NCI-H524 (cell line): ENCODE measurements at places on chromosomes 5 and 9.
A peak's percentile ranks its signal among the peaks of the same experiment; 100 is the strongest.

- no peak for DNase-seq
These were observed 295.7 kb downstream of the MED10 start for GRCh38 chr5:6082685-6083084.

DNA sequence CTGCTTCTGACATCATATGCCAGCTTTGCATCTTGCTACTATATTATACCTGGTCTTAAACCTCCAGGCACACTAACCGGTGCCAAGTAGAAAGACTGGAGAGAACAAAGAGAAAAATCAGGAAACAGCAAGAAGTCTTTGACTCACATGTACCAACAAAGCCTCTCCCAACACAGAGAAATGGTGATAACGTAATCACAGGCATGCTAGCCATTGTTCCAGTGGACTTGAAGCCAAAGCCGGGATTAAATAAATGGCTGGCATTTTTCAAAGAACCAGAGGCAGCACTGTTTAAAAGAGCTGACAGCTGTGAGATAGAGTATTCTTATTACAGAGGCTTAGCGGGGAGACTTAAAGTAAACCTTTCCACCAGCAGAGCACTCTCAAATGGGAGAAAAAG, 148.4 kb upstream of the NFIL3 start:
- peak; percentile 87 for DNase-seq

DNA sequence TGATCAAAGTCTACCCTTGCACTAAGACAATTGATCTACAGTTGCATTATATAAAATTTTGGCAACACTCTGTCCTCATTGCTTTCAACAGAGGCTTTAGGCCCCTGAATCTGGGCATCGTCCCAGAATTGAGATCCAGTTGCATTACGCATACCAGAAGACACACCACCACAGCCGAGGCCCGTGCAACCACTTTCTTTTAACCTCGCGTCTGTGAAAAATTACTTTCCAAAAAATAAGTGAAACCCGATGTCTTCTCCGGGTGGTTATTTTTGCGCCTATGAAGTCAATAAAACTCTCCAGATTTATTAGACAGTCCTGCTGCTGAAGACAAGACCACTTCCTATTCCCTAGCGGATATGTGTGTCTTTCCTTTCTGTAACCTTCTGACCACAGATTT, 52.1 kb upstream of the NFIB start:
- DNase-seq = no peak

DNA sequence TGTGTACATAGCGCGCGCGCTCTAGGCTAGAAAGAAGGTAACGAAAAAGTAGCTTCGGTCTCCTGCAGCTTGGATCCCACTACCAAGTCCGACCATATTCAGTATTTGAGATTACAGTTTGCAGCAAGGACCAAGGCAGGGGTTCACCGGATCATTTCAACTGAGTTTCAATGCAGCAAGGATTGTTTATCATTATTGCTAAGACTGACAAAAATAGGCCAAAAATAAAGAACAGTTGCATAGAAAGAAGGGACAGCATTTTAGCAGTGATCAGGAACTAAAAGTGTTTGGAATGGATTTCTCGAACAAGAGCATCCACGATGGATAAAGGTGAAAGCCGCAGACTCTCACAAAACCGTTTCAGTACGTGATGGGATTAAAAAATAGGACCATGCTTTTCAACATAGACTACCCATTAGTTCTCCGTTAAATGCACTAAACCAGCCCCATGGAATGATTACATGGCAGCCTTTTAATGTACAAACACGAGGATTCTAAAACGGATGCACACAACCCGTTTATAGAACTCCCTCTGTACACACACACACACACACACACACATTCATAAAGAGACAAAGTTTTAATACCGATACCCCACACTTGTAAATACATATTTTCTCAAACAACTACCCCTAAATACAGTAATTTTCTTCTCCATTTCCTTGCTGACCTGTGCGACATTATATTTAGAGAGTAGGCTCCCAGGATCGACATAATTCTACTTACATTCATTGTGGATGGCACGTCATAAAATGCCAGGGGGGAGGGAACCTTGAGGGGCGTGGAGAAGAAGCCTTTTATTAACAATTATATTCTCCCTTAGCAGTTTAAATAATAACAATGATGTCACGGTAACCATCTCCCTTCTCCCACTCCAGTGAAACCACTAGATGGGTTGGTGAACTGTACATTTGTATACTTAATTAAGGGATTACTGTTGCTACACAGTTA, 197.1 kb downstream of the MEF2C start:
- no peak for DNase-seq

- no peak for DNase-seq
These were observed 128.2 kb downstream of the MVB12B start for GRCh38 chr9:126454795-126455194.

GRCh38 chr9:12695474-12695873, 2.3 kb downstream of the TYRP1 start:
- DNase-seq = no peak

DNA sequence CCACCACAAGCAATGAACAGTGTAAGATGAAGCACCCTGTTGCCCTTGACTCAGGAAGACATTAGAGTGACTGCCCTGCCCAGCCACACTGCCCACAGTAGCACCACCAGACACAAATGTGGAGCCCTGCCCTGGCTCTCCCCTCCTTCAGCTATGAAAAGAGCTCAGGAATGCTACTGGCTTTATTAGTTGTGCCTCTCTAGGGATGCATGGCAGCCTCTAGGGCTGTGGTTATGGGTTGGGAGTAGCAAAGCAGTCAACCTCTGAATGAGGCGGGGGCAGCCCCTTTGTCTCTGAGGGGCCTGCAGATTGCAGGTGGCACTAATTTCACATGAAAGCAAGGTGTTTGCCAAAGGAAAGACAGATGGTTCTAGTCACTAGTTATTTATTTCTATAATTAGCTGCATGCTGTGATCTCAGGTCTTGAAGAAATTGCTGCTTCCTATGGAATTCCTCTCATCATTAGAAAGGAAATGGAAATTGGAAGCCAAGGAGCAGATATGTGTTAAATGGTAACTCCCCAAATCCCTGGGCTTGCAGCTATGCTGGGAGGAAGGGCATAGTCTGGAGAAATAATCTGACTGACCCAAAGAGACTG, 259.4 kb downstream of the TLR4 start:
- DNase-seq = peak; percentile 7

- peak; percentile 51 for DNase-seq
These were observed 49.8 kb upstream of the FCN1 start for GRCh38 chr9:134967547-134967930.

DNA sequence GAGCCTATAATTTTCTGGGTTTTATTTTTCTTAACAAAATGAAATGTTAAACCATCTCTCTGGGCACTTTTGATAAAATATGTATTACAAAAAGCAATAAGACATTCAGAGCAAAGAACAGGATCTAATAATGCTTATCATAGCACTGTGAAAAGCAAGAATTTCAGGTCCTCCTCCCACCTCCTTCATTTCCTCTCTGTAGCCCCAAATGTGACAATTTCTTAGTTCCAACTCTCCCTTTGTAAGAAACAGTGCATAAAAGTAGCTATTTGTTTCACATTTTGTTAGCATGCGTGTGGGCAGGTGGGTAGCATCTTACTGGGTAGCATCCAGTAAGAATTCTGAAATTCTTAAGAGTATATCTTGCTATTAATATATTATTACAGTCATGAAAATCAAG, 130.9 kb upstream of the RASA1 start:
- no peak for DNase-seq

GRCh38 chr5:6236858-6237481, 141.4 kb downstream of the MED10 start:
- DNase-seq = no peak

GRCh38 chr5:157592594-157592993, 17.0 kb upstream of the ADAM19 start:
- no peak for DNase-seq

DNA sequence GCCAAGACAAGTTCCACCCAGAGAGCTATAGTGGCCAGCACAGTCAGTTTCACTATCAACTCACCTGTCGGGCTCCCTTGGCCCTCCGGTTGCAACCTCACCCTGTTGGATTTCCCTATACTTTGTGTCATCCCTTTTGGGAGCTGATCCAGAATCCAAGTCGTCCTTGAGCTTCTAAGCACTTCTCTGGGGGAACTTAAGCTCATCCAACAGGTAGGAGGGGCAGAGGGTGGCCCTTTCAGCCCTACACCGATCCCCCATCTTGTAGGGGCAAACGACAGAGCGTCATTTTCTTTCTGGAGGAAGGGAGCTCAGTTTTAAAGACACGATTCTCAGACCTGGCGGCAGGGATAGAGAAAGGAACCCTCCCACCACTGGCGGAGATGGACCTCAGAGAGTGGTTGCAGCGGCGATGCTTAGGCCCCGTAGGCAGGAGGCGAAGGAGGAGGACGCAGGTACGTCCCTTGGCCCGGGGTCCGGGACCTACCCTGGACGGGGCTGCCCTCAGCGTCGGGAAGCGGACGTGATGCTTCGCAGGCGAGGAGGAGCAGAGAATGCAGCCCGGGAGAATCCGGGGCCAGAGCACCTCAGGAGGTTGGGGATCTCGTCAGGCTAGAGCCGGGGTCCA, 519 bp downstream of the ZER1 start:
- no peak for DNase-seq

DNA sequence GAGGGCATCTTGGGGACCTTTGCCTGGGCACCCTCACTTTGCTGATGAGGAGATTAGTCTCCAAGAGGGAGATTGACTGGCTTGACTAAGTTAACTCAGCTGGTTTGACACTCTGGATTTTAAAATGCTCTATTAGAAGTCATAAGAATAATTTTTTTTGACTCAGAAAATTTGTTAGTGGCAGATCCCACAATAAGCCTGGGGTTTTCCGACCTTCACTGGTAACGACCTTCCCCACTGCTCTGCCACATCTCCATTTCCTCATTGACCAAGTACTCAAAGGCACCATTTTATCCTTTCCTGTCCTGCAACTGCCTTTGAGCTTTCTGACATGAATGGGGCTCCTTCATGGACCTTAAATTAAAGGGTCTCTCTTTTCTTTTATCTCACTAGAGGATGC, 67.0 kb downstream of the ARHGEF28 start:
- no peak for DNase-seq

DNA sequence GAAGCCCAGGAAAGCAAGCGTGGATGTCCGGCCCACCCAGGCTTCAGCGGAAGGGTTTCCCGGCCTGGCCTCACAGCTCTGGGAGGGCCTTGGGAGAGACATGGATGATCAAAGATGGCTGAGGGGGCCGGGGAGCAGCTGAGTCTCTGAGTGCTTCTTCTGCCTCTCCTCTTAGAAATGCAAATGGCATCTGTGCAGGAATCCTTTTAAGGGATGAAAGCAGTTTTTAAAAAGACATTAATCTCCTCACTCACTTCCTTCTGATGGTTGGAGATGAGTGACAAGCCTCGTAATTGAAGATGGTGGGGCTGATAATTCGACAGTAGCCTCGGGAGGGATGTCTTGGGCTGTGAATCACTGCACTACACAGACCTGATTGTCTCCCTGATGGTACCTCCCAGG, 24.3 kb upstream of the PITX1 start:
- no peak for DNase-seq

DNA sequence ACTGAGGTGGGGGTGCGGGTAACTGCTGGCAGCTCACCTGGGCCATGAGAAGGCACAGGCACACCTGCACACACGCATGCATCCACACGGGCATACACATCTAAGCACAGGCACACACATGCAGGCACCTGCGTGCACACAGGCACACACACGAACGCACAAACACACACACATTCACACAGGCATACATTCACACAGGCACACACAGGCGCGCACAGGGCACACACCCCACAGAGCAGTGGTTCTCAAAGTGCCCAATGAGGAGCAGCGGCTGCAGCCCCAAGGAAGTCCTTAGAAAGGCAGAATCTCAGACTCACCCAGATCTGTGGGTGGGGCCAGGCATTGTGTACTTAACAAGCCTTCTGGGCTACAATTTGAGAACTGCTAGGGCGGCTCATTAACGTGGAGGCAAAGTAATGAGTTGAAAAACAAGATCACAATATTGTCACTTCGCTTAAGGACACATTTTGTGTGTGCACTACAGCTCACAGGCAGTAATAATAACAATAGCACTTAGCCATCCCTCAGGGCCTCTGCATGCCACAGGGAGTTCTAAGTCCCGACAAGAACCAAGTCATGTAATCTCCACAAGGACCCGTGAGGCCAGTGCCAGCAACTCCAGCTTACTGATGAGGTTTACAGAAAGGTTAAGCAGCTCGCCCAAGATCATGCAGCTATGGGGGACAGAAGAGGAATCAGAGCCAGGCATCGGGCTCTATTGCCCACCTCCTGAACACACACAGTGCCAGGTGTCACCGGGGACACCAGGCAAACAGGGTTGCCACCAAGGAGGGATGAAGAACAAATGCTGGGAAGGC, 91.6 kb downstream of the ROR2 start:
- DNase-seq = no peak

GRCh38 chr9:116288658-116289057, 135.1 kb downstream of the PAPPA start:
- no peak for DNase-seq

GRCh38 chr5:171272996-171273970, 35.8 kb upstream of the TLX3 start:
- peak; percentile 22 for DNase-seq

- DNase-seq = no peak
These were observed 161.9 kb downstream of the ARSB start for GRCh38 chr5:78823196-78823595.

DNA sequence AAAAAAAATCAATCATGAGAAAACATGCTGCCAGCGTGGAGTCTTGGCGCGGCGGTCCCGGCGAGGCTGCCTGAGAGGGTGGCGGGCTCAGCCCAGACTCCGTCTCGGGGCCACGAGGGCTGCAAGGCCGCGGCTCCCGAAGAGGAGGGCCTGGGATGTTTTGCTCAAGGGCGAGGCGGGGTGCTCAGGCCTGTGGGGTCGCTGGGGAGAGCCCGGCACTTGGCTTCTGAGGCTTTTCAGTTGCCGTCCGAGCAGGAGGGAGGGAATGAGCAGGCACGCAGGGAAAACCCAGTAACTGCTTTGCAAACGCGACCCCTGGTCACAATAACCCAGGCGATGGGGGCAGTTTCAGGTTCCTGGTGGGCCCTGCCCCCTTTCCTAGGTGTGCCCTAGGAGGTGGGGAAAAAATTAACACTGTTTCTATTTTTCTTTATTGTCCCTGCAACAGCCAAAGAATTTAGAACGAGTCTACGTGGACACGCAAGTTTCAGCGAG, 3.2 kb upstream of the IRX2 start:
- DNase-seq = no peak

- no peak for DNase-seq
These were observed 21.1 kb downstream of the AK8 start for GRCh38 chr9:132857031-132857430.

DNA sequence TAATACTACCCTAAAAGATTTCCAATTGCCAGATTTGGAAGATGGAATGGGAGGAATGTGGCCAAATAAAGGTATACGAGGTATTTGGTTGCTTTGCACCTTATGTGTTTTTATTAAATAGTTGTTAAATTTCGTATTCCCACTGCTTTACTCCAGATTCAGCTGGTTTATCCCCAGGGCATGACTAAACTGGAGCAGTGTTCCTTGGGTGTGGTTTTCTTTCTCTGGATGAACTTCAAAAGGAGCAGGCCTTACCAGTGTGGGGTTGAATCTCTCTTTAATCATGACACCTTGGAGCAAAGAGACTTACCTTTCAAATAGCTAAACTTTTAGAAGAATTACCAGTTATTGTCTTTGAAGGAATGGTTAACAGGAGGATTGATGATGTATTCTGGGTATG, 121.7 kb upstream of the BNC2 start:
- no peak for DNase-seq
